NCI-H1048 (cell line): ENCODE measurements at places on chromosomes 7 and 10.

GRCh38 chr7:35553519-35553918 is 141.4 kb downstream of the HERPUD2 start:
- no peak for DNase-seq

- DNase-seq = no peak
Observed at GRCh38 chr7:157485361-157485831, 148.6 kb downstream of the DNAJB6 start.

GRCh38 chr7:28180364-28181147 is at the start of gene JAZF1:
TSS of gene JAZF1 (minus strand) at chr7:28180795.
- no peak for DNase-seq

DNA sequence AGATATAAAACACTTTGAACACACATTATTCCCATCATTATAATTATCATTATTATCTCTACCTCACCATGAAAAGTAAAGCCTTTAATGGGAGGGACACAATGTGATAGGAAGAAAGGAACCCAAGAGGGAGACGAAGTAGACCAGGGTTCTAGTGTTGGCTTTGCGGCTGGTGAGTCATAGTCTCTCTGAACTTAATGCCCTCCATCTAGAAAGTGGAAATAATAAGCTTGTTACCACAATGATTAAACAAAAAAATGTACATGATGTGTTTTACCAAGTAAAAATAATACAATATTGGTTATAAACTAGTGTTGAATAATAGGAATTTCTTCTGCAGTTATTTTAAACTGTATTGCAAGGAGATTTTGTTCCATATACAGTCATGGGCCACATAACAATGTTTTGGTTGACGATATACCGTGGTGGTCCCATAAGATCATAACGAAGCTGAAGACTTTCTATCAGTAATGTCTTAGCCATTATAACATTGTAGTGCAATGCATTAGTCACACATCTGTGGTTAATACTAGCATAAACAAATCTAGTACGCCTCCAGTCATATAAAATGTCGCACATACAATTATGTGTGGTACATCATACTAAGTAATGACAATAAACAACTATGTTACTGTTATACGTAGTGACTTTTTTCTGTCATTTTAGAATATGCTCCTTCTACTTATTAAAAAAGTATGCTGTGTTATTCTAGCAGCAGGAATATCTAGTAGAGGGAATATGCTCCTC is 450.6 kb upstream of the SORCS1 start:
- DNase-seq = no peak

DNA sequence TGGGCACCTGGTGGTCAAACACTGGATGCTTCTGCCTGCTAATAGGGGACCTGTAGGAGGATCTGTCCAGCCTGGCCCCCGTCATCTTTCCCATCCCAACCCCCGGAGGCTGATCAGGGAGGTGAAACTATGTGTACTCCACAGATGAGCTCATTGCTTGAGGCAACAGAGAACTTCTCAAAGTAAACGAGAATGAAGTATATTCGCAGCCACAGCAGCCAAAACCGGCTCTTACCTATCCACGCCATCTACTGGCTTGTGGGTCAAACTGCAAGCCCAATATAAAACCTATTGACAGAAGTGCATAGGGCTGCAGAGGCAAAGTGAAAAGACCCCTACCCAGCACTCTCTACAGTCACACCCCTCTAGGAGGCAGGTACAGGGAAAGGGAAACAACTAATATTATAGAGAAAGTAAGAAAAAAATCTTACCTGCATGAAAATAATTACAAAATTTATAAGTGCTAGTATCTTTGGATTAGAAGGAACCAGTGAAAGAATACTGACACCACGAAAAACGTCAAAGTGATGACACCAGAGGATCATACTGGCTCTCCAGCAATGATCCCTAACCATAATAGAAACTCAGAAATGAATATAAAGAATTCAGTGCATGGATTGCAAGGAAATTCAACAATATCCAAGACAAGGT is 973.5 kb downstream of the ANKRD7 start:
- peak; percentile 30 for DNase-seq

DNA sequence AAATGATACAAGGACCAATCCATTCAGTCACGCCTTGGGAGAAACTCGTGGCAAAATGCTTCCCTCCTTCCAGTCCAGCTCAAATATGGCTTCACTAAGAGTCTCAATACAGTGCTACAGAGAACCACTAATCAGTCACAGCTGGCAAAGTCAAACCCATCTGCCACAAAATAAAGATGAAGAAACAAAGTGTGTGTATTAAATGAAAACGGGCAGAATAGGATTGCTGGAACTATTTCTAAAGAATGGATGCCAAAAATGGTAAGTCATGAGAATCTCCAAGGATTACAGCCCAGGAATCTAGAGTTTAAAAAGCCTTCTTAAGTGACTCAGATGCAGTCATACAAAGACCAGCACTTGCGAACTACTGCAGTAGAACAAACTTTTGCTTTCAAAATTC is 61.9 kb downstream of the CACUL1 start:
- DNase-seq = no peak

GRCh38 chr10:131174211-131174565 is 137.3 kb downstream of the TCERG1L start:
- no peak for DNase-seq

DNA sequence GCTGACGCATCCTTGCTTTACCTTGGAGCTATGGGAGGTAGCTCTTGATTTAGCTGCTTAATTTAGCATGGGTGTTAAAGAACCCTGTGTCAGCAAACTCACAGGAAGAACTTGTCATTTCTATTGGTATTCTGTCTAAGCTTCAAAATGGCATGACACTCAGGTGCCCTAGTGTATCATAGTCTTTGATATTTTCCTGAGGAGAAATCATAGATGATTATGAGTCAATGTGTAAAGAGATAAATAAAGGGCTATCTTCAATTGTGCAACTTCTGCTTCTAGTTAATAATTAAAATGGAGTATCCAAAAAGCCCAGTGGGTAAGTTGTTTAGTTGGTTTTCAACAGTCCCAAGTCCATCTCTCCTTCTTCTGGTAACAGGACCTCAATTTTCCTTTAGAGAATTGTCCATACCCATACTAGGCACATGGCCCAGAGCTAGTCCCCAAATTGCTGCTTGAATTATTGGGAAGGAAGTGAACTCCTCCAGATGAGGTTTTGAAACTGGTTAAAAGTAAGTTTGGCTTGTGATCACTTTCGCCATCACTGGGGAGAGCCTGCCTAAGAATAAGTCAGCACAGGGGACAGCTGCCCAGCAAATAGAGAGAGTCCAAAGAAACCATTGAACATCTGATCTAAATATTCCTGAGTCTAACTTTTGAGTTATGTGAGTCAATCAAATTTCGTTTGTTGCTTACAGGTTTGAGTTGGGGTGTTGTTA is 169.0 kb upstream of the PHYHIPL start:
- DNase-seq = no peak

DNA sequence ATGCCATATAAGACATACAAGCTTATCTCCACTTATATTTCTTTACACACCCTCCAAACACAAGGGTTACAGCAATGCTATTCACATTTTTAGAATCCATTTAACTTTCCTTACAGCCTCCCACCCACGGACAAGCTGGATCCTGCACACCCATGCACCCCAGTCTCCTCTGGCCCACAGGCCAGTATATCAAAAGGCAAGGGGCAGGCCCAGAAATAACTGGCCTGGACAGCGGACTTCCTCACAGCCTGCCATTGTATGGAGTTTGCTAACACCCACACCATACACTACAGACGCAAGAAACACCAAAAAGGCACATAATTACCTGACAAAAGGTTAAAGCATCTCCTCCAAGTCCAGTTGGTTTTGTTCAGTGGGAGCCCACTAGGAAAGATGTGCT is 12.0 kb downstream of the HOXA4 start:
- no peak for DNase-seq
